ENCODE measurements at places on chromosomes 6 and 20.

DNA sequence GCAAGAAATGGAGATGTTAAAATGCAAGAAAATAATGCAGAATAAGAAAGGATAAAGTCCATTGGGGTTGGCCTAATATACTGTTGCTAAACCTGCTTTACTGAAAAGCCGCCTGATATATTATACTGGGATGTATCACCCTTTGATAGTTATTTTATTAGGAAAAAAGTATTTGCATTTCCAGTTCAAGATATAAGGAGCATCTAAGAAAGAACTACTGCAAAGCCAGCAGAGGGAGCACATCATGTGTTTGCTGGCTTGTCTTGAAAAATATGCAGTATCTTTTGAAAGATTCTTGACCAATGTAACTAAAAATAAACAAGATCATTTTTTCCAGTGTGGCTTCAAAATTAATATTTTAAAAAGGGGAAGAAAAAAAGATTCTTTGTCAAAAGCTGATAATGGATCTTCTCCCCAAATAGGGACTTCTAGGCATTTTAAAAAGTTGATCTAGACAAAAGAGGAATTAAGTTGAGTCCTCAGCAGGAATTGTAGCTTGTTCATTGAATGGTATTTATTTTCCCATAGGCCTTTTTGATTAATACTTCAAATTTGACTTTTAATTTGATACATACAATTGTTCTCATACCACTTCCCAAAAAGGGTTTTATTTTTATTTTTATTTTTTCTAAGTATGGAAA lies 214.9 kb downstream of the ZFAND3 start:
- no peak for ATAC-seq

DNA sequence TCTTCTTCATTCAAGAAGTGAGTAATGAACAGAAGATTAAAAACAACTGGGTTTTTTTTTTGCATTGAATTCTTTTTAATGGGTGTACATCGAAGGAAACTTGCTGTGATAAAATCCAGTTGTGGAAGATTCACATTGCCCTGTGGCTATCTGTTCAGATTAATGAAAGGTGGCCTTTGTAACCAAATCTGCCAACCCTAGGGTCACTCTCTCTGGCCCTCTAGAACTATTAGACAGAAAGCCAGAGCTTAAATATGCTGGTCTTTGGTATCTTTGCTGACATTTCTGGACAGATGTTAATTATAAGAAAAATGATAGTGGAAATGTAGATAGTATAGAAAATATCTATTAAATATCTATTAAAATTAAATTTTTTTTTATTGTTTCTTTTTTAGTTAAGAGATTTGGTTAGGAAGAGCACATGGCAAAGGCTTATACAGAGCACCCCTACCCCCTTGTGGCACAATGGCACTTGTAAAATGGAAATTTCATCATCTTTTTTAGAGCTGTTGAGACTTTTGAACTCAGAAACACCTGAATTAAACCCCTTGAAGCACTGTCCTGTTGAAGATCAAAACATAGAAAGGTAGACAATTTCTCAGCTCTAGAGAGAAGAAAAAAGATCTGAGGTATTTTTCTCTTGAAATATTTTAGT lies 572.5 kb downstream of the PKHD1 start:
- no peak for ATAC-seq

DNA sequence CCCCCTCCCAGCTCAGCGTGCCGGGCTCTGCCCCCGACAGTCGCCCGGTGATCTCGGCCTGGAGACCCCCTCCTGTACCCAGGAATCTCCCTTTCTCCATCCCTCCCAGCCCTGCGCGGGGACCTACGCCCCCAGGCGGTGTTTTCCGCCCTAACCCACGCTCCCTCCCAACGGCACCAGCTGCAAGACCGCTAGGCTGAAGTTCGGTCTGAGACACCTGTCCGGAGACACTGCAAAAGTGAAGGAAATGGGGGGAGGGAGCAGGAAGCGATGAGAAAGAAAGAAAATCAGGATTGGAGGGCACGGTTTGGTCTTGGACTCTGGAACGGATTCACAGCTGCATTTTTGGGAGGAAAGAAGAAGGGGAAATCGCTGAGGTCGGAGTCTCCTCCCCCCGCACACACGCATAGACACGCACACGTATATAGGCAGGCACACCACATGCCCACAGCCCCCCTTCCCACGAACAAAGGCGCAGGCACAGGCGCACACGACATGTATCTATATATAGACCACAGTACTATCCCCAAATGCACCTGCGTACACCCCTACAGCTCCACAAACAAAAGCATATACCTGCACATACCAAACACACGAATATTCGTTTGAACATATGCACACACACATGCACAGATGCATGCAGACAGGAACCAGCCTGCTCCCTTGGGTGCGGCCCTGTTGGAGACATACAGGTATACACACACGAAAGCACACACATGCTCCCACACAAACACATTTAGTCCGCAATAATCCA lies 1.0 kb downstream of the SLC32A1 start:
- no peak for ATAC-seq

GRCh38 chr6:51093871-51094270 lies 275.2 kb downstream of the TFAP2B start:
- ATAC-seq, result no peak

GRCh38 chr6:46781478-46782378 lies 11.5 kb upstream of the MEP1A start:
- ATAC-seq, result no peak

DNA sequence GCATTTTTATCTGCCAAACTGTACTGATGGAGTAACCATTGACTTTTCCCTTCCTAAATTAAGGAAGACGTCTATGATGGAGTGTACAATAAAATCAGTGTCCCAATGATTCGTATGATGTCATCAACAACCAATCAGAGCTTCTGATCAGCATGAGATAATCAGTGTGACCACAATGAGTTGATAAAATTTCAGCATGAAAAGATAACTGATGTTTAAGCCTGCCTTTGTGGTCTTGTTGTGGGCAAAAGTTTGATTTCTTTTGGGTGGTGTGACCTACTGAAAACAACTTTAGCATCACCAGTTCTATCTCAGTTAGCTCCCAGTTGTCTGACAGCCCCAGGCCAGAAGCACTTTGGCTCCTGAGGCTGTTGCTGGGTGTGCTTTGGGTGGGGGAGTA lies 3.3 kb downstream of the PCIF1 start:
- no peak for ATAC-seq

- ATAC-seq, result no peak
Measured at GRCh38 chr6:145626857-145627256, 108.5 kb downstream of the EPM2A start.

- no peak for ATAC-seq
Measured at GRCh38 chr6:25359891-25360290, 80.7 kb downstream of the CARMIL1 start.

GRCh38 chr20:757506-757905 lies 10.8 kb downstream of the SLC52A3 start:
- no peak for ATAC-seq

GRCh38 chr6:104940238-104940892 lies 16.5 kb upstream of the LIN28B start:
- no peak for ATAC-seq

- ATAC-seq, result no peak
Measured at GRCh38 chr6:168097621-168098430, 18.8 kb upstream of the FRMD1 start.

GRCh38 chr6:39312912-39313525 lies 1.2 kb downstream of the KCNK17 start:
- no peak for ATAC-seq
